ENCODE measurements at places on chromosomes 7 and 10. TPM values are rescaled to one million over a fixed set of nuclear protein-coding genes. Genes with fewer than 3 reads are reported as not detected.

The ITIH5 gene
- 0.30 TPM for total RNA-seq

The SLC26A5 gene
- 0.33 TPM for total RNA-seq

The ATRNL1 gene
- 1.3 TPM for total RNA-seq

The ACBD5 gene
- 43.1 TPM for total RNA-seq

The ARL4A gene
- total RNA-seq, result 5.8 TPM

The GIMAP4 gene
- total RNA-seq, result 9.8 TPM

The CYP17A1 gene
- 3.7 TPM for total RNA-seq

The PNLIP gene
- total RNA-seq, result 3.1 TPM

The MSMB gene
- not detected for total RNA-seq

The SPDYE2B gene
- not detected for total RNA-seq

The CWF19L1 gene
- total RNA-seq, result 8.0 TPM

The FFAR4 gene
- 0.25 TPM for total RNA-seq

The BAG3 gene
- 11.3 TPM for total RNA-seq

The ADAM22 gene
- total RNA-seq, result 0.53 TPM

The GCK gene
- 1.7 TPM for total RNA-seq

The MEOX2 gene
- 0.18 TPM for total RNA-seq

The PRRT4 gene
- not detected for total RNA-seq

The TMEM26 gene
- total RNA-seq, result 0.35 TPM

The LAMB4 gene
- total RNA-seq, result not detected

The HYCC1 gene
- 14.7 TPM for total RNA-seq

The TMEM120A gene
- total RNA-seq, result 79.6 TPM

The VSTM4 gene
- 2.7 TPM for total RNA-seq

The TSPAN12 gene
- 15.1 TPM for total RNA-seq

The NPC1L1 gene
- 21.1 TPM for total RNA-seq

The CALHM1 gene
- not detected for total RNA-seq

The RPEL1 gene
- total RNA-seq, result not detected

The NEURL1 gene
- 1.7 TPM for total RNA-seq

The BTRC gene
- total RNA-seq, result 7.1 TPM

The OR2A14 gene
- not detected for total RNA-seq

The MDFIC gene
- 8.0 TPM for total RNA-seq

The VIPR2 gene
- 0.28 TPM for total RNA-seq

The KAZALD1 gene
- 0.78 TPM for total RNA-seq

The IDI2 gene
- total RNA-seq, result not detected

The IL2RA gene
- 1.3 TPM for total RNA-seq

The EN2 gene
- total RNA-seq, result not detected

The NACAD gene
- total RNA-seq, result 0.05 TPM

The GRM3 gene
- not detected for total RNA-seq

The IRF5 gene
- 5.0 TPM for total RNA-seq

The LEP gene
- not detected for total RNA-seq

The CH25H gene
- total RNA-seq, result 0.10 TPM

The PRKG1 gene
- total RNA-seq, result 1.2 TPM

The CRYGN gene
- total RNA-seq, result not detected

The COBL gene
- total RNA-seq, result 38.3 TPM

The FIS1 gene
- 131 TPM for total RNA-seq

The ZC3HAV1L gene
- total RNA-seq, result 0.93 TPM

The HEPACAM2 gene
- not detected for total RNA-seq

The UPK3BL2 gene
- 8.5 TPM for total RNA-seq

The FBXL13 gene
- 0.18 TPM for total RNA-seq

The AGR3 gene
- total RNA-seq, result 0.28 TPM

The TMEM229A gene
- total RNA-seq, result not detected

The NUTM2A gene
- 1.1 TPM for total RNA-seq

The SMURF1 gene
- total RNA-seq, result 13.5 TPM

The AGBL3 gene
- 2.1 TPM for total RNA-seq

The HOXA7 gene
- total RNA-seq, result not detected

The UBN2 gene
- total RNA-seq, result 8.9 TPM

The RBP4 gene
- total RNA-seq, result 6,485 TPM

The CUZD1 gene
- 1.6 TPM for total RNA-seq

The CFAP58 gene
- 0.15 TPM for total RNA-seq
